ENCODE measurements at places on chromosomes 12 and 14.

DNA sequence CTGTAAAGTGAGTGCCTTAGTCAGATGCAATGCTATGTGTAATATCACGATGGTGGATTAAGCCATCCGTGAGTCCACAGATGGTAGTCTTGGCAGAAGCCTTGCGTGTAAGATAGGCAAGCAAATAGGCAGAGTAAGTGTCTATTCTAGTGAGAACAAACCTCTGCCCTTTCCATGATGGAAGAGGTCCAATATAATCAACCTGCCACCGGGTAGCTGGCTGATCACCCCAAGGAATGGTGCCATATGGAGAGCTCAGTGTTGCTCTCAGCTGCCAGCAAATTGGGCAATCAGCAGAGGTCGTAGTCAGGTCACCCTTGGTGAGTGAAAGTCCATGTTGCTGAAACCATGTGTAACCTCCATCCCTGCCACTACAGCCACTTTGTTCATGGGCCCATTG lies 371.2 kb upstream of the LRFN5 start:
- no peak for DNase-seq

- no peak for DNase-seq
Measured at GRCh38 chr12:119479121-119479561, 114.4 kb upstream of the TMEM233 start.

DNA sequence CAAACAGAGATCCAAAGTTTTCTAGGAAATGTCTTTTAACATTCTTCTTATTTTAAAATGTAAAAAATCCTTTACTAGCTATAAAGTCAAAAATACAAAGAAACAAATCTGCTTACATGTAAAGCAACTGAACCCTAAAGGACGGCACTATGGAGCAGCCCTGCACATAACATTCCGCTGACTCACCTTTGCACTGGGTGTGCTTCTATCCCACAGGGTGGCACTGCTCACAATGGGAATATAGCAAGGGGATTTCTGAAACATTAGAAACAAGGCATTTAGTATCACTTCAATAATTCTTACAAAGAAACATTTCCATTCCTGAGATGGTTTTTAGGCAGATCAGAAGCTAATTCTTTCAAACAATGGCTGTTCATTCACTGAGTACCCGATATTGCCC lies 94.3 kb downstream of the C12orf42 start:
- no peak for DNase-seq

GRCh38 chr14:102870994-102871831 lies 51.2 kb upstream of the AMN start:
- DNase-seq: no peak

DNA sequence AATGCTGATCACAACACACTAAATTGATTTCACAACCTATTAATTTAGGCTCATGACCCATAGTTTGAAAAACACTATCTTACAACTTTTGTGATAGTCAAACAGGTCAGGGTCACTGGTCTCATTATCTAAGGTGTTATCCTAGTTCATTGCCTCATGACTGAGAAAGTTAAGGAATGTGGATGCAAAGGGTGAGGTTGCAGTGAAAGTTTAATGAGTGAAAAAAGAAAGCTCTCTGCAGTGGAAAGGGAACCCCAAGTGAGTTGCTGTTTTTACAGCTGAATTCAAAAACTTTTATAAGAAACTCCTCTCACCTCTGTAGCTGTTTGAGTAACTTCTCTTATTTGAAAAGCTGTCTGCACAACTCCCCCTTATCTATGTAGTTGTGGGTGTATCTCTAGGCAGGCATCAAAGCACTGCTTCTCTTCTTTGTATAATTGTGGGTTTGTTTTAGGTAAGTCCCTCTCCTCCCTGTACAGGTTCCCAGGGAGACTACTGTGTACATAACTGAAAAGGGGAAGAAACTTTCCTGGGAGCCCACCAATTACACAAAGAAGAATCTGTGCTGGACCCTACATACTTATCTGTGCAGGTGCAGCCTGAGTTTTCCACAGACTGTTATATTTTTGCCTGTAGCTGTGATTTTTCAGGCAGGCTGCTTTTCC lies 18.9 kb downstream of the DNAL1 start:
- no peak for DNase-seq

- DNase-seq: no peak
Measured at GRCh38 chr12:53602176-53602864, 23.9 kb downstream of the ATF7 start.

GRCh38 chr12:81644503-81644902 lies 114.6 kb downstream of the PPFIA2 start:
- DNase-seq: no peak

DNA sequence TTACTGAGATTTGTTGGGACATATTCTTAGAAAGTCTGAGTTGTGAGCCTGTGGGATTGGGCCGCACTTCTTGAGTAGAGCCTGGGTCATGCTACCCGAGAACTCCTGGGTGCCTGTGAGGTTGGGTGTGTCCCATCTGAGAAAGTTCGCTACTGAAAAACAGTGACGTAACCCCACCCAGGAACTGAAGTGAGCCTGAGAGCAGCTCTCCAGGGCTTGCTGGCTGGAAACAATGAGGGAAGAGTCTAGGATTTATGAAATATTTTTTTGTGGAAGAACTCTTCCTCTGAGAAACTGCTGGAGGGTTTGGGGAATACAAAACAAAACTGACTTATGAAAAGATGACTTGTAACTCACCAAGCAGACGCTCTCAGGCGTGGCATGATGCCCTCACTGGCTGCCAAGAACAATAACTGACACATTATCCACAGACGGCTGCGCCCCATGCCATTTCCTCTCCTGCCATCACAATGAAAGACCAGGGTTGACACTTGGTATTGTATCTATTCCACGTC lies 69.2 kb downstream of the RASSF3 start:
- no peak for DNase-seq

- no peak for DNase-seq
Measured at GRCh38 chr14:92633724-92634123, 114.7 kb downstream of the LGMN start.

GRCh38 chr12:42386308-42386707 lies 60.3 kb downstream of the PPHLN1 start:
- no peak for DNase-seq

Measured in vagina (tissue), 2 donors.